Cerebellar nuclear complex (tissue), 1 donor: ENCODE measurements at places on chromosomes 4 and X.

DNA sequence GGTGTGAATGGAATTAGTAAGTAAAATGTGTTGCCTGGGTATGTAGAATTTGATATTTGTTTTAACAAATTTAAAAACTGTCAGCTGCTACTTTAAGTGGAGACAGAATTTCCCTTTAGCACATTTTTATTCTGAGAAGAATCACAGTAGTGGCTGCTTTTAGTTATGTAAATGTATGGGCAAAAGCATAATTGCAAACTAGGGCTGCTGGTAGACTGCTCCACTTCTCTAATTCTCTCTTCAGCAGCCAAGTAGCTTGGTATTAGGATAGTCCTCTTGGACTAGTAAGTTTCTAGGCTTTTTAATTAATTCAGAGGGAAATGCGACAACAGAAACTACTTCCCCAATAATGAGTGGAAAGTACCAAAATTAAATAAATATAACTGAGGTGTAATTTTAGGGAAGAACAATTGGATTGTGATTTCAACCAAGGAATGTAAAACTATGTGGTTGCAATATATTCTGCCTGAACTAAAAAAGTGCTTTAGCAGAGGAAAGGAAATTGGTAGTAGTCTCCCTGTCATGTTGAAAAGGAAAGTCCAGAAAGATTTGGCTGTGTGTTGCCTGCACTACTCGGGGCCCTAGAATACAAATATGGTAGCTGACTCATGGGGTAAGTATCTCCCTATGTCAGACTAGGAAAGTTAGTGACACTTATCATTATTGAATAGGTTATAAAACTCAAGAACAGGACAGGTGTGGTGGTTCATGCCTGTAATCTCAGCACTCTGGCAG lies 9.2 kb upstream of the EIF4E start:
- DNase-seq = no peak

GRCh38 chr4:174120446-174121295 lies 162.8 kb downstream of the FBXO8 start:
- DNase-seq = no peak

GRCh38 chrX:115939070-115939469 lies 231.5 kb upstream of the AGTR2 start:
- DNase-seq = no peak

DNA sequence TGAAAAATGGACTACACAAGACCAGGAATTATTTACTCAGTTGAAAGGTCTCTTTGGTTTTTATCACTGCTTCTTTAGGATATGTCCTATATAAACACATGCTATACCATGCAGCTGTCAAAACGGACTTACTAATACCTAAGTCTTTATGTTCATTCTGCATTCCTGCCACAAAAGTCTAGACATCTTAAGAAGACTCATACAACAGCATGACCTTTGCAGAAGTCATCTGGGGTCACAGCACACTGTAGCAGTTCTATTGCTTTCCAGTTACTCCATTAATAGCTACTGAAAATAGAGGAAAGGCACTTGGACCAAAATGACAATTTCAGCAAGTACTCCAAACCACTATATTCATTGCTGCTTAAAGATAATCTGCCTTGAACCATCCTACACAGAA lies 53.2 kb downstream of the DDX60 start:
- DNase-seq = no peak

- DNase-seq = no peak
These were observed 58.0 kb downstream of the TAB3 start for GRCh38 chrX:30831082-30831481.

DNA sequence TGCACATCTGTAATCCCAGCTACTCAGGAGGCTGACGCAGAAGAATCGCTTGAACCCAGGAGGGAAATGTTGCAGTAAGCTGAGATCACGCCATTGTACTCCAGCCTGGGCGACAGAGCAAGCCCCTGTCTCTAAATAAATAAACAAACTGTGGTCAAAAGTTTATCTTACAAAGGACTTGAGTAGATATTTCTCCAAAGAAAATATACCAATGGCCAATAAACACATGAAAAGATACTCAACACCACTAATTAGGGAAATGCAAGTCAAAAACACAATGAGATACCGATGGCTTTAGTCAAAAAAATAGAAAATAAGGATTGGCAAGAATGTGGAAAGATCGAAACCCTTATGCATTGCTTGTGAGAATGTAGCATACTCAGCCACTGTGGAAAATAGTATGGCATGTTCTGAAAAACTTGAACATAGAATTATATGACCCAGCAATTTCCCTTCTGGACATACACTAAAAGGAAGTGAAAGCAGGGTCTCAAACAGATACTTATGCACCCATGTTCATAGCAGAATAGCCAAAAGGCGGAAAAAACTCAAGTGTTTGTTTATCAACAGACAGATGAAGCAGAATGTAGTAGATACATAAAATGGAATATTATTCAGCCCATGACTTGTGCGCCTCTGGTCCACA lies 2.0 kb upstream of the CFAP97 start:
- no peak for DNase-seq

- DNase-seq = no peak
These were observed 29.0 kb downstream of the NOP14 start for GRCh38 chr4:2934077-2934812.

DNA sequence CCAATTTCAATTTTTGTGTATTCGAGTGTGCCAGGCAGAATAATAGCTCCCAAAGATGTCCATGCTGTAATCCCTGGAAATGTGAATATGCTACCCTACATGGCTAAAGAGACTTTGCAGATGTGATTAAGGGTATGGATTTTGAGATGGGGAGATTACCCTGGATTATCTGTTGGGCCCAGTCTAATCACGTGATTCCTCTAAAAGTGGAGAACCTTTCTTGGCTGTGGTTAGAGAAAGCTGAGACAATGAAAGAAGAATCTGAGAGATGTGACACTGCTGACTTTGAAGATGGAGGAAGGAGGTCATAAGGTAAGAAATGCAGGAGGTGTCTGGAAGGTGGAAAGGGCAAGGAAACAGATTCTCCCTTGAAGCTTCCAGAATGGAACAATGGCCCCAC lies 503.5 kb upstream of the PITX2 start:
- DNase-seq = no peak

- DNase-seq = no peak
These were observed 14.7 kb upstream of the AMBN start for GRCh38 chr4:70577220-70577927.

DNA sequence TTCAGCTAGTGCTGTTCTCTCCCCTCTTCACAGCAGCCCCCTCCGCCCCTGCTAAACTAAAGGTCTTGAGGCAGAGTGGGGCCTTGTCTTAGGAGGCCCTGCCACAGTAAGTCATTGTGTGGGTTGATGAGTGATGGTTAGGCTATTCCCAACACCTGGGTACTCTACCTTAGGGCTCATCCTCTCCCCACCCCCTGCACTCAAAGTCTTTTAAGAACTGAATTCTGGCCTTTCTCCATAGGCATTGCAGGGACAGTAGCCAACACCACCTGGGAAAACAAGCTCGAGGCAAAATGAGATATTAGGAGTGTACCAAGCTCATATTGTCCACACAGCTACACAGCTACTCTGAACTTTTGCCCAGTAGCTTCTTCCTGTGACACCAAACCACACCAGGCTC lies 42.5 kb downstream of the RAB40AL start:
- DNase-seq = no peak

GRCh38 chrX:95346856-95347255 lies 1337.8 kb upstream of the DIAPH2 start:
- no peak for DNase-seq

GRCh38 chr4:88713782-88714181 lies 16.2 kb upstream of the NAP1L5 start:
- no peak for DNase-seq

DNA sequence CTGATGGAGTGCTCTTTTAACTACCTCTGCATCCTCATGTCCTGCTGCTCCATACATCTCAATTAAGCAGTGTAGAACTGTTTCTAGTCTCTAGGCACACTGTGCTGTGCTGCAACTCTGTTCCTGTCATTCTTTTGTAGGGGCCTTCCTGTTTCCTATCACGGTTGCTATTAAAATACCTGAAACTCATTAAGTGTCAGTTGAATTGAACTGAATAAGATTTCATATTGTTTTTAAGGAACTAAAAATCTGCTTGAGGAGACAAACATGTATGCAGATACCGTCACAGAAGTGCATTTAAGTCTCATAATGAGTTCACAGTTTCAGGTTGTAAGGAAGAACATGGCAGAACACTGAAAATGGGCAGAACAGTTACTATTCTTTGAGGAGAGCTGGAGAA lies 170.1 kb downstream of the LARP7 start:
- no peak for DNase-seq

DNA sequence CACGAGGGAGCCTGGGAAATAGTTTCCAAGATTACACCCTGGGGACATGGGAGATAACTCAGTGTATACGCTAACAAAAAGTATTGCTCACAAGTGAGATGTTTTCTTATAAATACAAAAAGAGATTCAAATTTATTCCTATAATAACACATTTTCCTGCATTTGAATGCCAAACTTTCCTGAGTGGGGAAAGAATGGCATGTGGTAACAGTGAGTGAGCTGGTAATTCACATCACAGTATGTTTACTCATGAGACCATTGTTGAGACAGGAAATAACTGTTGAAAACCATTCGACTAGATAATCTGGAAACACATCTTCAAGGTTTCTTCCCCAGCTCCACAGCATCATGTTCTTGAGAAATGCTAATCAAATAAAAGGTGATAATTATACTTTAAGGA lies 109.1 kb downstream of the TASL start:
- no peak for DNase-seq

DNA sequence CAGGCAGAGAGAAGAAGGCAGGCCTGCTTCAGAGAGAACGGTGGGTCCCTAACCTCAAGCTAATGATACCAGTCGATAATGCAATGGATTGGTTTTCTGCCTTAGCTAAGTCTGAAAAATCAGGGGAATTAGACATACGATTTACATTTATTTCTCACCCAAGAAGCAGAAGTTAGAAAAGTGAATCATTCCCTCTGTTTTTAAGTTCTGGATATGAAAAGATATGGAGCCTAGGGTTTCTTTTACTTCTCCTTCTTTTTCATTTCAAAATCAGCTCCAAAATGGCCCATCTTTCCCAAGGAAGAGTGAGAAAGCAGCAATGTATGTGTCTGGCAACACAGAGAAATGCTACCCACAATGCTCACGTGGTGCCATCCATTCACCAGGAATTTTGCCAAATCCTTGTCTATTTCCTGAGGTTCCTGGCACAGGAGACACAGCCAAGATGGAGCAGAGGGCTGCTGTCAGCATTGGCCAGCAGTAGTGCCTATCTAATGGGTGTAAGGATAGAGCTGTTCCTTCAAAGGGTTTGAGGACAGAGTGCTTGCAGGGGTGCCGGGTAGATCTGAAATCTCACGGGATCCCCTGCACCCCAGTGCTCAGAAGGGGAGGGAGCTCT lies 231.5 kb downstream of the MAML3 start:
- peak; percentile 46 for DNase-seq

DNA sequence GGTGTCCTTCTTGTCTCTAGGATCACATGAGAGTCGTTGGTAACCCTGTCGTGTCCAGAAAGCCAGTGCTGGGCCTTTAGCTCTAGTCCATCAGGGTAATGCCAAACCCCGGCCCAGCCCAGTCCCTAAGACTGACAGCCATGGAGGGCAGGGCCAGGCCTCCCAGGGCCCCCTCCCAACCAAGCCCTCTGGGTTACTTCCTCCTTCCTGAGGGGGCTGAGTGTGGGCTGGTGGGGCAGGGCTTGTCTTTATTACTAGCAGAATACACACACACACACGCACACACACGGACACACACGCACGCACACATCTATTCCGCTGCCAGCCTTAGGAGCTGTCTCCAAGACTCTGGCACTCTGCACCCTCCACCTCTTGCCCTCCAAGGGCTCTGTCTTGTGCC lies 35.6 kb upstream of the CDKN2AIP start:
- DNase-seq = no peak

DNA sequence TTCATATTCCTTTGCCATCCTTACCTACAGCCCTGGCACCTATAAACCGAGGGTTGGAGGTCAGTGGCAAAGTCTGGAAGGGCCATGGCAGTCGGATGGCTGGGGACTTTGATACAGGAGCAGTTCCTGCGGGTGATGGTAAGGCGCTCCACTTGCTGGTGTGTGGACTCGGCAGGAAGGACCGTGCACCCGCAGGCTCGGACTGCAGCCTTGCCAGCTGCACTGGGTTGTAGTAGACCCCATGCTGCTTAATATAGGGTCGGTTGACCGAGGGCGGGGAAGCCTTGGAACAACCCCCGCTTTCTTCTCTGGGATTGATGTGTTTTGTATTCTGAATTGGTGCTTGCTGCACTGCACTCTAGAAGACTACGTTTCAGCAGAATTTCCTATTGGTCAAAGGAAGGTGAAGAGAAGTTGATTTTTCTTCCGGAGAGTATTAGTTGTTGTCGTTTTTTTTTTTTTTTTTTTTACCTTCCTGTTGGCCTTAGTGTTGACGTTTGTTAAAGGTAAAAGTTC lies 638 bp downstream of the BLTP1 start:
- DNase-seq = no peak

DNA sequence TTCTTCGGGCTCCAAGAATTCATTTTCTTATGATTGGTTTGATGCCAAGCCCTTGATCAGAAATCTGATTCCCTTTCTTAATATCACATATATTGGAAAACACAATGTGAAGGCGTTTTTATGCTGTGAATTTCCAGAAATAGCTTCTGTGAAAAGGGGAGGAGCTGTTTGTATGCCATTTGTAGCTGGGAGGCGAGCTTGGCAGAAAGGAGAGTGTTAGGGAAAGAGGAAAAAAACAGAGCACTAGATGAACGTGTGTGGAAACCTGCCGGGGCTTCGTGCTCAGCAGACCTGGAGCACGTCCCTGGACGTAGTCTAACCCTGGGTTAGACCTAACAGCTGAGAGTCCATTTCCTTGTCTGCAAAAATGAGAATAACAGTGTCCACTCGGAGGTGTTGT lies 3.4 kb downstream of the CLCN4 start:
- no peak for DNase-seq

- DNase-seq = no peak
These were observed 29.0 kb upstream of the KDR start for GRCh38 chr4:55154290-55154880.

DNA sequence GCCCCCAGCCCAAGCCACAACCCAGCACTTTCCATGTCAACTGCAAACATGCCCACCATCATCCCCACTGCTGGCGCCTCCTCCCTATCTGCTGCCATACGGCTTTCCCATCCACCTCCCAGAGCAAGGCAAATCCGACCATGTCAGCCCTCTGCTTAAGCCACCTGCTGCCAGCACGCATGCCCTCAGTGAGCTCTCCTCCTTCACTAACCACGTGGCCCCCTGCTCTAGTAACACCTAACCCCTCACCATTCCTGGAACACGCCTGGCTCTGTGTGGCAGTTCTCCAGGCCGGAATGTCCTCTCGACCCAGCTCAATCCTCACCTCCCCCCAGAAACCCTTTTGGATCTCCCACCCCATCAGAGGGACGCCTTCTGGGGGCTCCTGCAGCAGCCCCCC lies 17.4 kb downstream of the BCAP31 start:
- DNase-seq = no peak

- DNase-seq = no peak
These were observed 92.7 kb downstream of the AR start for GRCh38 chrX:67636532-67636931.

GRCh38 chrX:12249997-12250396 lies 111.7 kb downstream of the FRMPD4 start:
- no peak for DNase-seq

DNA sequence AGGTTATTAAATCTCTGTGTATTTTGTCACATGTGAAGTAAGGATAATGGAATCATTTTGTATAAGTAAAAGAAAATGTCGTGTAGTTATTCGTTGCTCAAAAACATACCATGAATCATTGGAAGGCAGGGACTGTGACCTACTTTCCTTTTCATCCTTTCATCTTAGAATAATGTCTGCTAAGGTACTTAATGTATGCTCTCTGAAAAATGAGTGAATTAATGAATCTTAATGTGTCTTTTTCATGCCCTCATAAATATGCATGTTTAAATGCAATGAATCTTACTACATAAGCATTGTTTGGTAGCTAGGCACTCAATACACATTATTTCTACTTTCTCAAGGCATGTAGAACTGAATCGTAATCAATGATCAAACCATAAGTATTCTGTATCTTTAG lies 343.9 kb downstream of the MAGEB5 start:
- DNase-seq = no peak
